ENCODE measurements at places on chromosomes 3 and 15.

- DNase-seq, result no peak
Observed at GRCh38 chr3:31884251-31884650, 96.8 kb downstream of the OSBPL10 start.

DNA sequence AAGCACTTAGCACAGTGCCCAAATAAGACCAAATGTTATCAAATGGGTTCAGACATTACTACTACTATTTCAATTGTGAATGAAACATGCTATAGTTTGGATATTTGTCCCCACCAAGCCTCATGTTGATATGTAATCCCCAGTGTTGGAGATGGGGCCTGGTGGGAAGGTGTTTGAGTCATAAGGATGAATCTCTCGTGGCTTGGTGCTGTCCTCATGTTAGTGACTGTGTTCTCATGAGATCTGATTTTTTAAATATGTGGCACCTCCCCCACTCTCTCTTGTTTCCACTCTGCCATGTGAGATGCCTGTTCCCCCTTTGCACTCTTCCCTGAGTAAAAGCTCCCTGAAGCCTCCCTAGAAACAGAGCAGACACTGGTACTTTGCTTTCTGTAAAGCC lies 148.7 kb upstream of the TGFBR2 start:
- DNase-seq, result no peak

GRCh38 chr15:44289259-44289790 lies 806 bp downstream of the GOLM2 start:
- DNase-seq, result no peak

DNA sequence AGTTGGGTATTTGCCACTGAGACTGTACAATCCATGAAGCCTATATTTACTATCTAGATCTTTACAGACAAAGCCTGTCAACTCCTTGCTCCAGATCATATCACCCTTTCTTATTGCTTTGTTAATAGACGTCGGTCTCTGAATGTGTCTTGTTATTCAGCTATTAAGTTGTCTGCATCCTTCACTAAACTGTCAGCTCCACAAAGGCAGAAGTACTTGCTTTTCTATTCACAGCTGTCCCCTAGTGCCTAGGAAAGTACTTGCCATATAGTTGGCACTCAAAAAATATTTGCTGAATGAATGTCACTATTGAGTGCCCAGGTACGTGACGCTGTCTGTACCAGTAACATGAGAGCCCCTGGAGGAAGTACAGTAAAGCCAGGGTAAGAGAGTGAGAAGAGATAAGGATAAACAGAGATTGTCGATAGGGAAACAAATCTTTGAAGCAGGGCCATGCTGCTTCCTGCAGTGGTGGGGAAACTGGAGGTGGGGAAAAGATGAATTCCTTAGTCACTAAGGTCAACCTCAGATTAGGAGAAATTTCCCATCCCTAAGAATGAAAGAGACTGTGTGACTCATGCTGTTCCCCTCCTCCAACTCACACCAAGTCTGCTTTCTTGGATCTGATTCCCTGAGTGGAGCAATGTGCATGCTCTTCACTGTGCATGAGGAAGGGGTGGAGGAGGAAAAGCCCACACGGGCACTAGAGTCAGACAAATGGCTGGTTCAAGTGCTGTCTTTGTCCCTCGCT lies 36.3 kb downstream of the PRICKLE2 start:
- no peak for DNase-seq

GRCh38 chr15:49741712-49742111 lies 120.9 kb downstream of the DTWD1 start:
- no peak for DNase-seq

DNA sequence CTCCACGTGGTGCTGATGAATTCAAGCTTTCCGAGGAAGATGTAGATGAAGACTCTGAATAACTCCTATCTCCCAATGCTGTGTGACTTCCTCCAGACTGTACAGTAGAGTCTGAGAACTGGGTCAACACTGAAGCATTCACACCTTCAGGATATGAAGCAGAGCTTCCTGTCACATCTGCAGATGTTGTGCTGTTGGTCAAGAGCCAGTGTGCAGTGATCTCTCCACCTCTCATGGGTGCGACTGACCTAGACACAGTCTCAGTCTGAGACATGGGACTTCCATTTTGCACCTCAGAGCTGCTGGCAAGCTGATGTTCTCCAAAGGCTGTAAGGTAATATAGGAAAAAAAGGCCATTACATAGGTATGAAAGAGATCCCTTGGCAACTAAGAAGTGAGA lies 36.5 kb downstream of the HEG1 start:
- DNase-seq, result no peak

- DNase-seq, result no peak
Observed at GRCh38 chr3:153051427-153052095, 110.5 kb upstream of the RAP2B start.

DNA sequence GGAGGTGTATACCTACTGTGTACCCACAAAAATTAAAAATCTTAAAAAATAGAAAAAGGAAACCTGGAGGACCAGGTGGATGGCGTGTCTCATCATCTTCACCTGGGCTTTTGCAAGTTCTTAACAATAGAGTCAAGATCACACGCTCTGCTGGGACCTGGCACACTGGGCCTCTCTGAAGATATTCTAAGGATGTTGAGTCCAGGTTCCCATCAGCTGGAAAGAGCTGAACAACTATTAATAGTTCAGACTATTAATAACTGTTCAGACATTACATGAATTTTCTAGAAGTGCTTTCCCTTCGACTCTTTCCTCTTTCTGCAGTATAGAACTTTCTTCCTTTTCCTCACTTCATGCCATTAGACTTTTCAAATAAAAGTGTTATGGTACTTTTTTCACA lies 320.2 kb upstream of the IL12A start:
- no peak for DNase-seq

- no peak for DNase-seq
Observed at GRCh38 chr15:96792216-96792615, 461.7 kb downstream of the NR2F2 start.

DNA sequence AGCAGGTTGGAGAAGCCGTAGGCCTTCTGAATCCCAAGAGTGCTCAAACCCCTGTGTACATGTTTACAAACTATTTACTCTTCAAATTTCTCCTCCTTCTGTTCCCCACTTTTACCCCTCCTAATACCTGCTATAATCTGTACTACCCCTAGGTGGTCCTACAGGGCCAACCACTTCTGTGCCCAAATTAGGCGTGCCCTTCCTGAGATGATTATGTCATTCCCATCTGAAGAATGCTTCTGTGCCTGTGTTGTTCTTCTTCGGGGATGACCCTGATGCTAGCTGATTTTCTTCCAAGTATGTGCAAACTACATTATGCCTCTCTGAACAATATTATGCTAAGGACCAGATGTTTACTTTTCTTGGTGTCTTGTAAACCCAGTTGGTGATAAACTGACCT lies 20.5 kb downstream of the RBP2 start:
- no peak for DNase-seq

- no peak for DNase-seq
Observed at GRCh38 chr3:131091768-131092167, 65.1 kb downstream of the NEK11 start.

GRCh38 chr15:76904461-76905012 lies 603 bp downstream of the SCAPER start:
- DNase-seq, result peak; percentile 44

- no peak for DNase-seq
Observed at GRCh38 chr3:159760046-159760445, 228.6 kb upstream of the IL12A start.
